ENCODE measurements at places on chromosomes 2 and 18. TPM values are rescaled to one million over a fixed set of nuclear protein-coding genes. Genes with fewer than 3 reads are reported as not detected.

- no peak for DNase-seq
These were observed 12.3 kb downstream of the PAX8 start for GRCh38 chr2:113266431-113266830.

DNA sequence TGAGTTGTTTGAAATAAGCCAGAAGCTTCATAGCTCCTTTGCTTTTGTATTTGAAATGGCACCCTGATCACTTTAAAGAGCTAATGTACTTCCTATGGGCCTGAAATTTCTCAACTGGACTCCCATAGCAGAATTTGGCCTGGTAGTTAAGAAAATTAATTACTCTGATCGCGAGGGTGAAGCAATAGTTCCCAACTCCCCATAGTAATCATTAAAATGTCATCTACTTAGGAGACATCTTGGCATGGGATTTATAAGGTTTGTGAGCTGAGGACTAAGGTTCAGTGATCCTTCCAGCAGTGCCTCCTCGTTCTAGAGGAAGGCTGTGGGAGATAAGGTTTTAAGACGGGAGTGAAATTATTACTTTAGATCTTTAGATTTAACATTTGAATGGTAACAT is 581.0 kb downstream of the ARHGAP15 start:
- no peak for DNase-seq

GRCh38 chr2:235345745-235346144 is 148.1 kb upstream of the AGAP1 start:
- no peak for DNase-seq

DNA sequence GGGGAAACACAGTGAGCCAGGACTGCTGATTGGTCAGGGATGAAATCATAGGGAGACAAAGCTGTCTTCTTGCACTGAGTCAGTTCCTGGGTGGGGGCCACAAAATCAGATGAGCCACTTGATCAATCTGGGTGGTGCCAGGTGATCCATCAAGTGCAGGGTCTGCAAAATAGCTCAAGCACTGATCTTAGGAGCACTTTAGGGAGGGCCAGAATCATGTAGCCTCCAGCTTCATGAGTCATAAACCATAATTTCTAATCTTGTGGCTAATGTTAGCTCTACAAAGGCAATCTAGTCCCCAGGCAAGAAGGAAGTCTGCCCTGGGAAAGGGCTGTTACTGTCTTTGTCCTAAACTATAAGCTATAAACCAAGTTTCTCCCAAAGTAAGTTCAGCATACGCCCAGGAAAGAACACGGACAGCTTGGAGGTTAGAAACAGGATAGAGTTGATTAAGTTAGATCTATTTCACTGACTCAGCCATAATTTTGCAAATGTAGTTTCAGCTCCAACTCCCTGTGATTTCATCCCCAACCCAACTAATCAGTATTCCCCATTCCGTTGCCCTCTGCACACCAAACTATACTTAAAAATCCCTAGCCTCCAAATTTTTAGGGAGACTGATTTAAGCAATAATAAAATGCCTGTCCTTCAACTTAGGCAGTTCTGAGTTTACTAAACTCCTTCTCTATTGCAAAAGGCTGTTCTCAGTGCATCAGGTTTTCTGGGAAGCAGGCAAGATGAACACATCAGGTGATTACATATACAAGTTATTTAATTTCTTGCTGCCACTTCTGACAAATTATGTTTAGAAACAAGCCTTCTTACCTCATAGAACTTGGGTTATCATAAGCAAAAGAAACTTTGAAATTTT is 226.9 kb upstream of the SPOPL start:
- no peak for DNase-seq

DNA sequence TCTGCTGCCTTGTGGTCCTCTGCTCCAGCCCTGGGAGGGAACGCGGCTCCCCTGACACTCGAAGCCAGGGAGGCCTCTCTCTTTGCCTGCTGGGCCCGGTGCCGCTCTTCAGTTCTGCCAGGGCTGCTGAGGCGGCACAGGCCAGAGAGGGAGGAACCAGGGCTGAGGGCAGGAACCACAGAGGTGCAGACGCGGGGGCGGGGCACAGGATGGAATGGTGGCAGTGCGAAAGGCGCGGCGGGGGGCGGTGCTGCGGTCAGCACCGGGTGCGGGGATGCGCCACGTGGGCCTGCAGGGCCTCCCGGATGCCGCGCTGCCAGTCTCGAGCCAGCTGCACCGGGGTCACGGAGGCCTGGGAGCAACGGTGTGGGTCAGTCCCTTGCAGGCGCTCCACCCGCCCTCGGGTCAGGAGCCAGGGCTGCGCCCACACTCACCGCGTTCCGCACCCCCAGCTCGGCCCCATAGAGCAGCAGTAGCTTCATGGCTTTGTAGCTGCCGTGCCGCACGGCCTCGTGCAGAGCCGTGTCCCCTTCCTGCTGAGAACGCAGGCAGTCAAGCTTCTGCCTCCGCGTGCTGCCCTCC is 4.4 kb downstream of the ANKRD23 start:
- DNase-seq = no peak

GRCh38 chr18:74116633-74117554 is 30.7 kb downstream of the FBXO15 start:
- DNase-seq = peak; percentile 37

- DNase-seq = no peak
These were observed 406.1 kb downstream of the SLC4A3 start for GRCh38 chr2:220033546-220033945.

DNA sequence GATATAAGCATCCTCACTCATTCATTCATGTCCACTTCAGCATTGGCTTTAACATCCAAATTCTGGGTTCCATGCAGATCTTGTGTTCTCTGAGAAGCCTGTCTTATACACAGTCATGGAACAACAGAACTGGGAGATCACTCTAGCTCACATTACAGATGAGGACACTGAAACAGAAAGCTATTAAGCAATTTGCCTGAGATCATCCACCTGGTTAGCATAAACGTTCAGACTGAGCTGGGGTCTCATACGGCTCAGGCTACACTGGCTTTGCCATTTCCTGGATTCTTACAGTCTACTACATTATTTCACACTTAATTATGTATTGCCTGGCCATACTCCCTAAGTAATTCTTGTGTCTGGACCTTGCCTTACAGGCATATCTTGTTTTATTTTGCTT is 169.4 kb upstream of the FANCL start:
- DNase-seq = no peak

GRCh38 chr2:16321872-16322271 is 343.8 kb downstream of the CYRIA start:
- no peak for DNase-seq

DNA sequence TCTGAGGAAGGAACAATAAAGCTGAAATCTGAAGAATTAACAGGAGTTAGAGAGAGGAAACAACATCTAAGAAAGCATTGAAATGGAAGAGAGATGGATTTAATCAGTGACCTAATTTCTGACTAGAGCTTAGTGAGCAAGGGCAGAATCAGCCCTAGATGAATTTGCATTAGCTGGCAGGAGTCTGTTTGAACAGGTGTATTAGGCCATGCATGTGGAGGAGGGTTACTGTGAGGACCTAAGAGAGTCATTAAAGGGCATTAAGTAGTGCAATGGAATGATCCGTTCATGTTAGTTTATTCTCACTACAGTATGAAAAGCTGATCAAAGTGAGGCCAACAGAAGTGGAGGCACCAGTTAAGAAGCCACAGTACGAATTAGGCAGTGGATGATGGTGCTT is 285.3 kb downstream of the GRB14 start:
- no peak for DNase-seq

- no peak for DNase-seq
These were observed 46.3 kb downstream of the MERTK start for GRCh38 chr2:111944531-111945210.

DNA sequence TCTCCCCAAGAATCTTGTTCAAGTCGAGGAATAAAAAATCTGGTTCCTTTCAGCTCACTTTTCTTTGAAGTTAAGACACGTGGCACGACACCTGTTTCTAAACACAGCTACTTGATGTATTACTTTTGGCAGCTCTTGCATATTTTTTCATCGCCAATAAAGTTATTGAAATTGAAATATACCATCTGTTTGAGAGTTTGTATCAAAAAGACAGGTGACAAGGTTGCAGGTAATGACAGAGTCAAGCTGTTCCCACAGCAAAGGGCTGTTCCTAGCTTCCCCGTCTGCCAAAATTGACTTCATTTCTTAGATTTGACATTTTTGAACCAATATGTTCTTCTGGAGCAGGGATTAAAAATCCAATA is 5.5 kb upstream of the GPR45 start:
- no peak for DNase-seq

GRCh38 chr2:67408346-67408745 is 11.2 kb downstream of the ETAA1 start:
- no peak for DNase-seq

GRCh38 chr18:29361843-29362242 is 1184.9 kb upstream of the CDH2 start:
- DNase-seq = no peak

LRRC30 gene
- polyA plus RNA-seq = 0.56 TPM

ERICH2 gene
- polyA plus RNA-seq = 1.6 TPM

LDAH gene
- polyA plus RNA-seq = 29.6 TPM

TMEM127 gene
- 38.3 TPM for polyA plus RNA-seq

STRADB gene
- 70.8 TPM for polyA plus RNA-seq

PNPT1 gene
- 21.9 TPM for polyA plus RNA-seq
